ENCODE measurements at places on chromosomes 7 and 10.
A peak's percentile ranks its signal among the peaks of the same experiment; 100 is the strongest.

- DNase-seq = peak; percentile 67
Observed at GRCh38 chr7:50208378-50208982, 96.0 kb upstream of the IKZF1 start.

GRCh38 chr10:102322914-102323313, 72.6 kb upstream of the NFKB2 start:
- peak; percentile 70 for DNase-seq

DNA sequence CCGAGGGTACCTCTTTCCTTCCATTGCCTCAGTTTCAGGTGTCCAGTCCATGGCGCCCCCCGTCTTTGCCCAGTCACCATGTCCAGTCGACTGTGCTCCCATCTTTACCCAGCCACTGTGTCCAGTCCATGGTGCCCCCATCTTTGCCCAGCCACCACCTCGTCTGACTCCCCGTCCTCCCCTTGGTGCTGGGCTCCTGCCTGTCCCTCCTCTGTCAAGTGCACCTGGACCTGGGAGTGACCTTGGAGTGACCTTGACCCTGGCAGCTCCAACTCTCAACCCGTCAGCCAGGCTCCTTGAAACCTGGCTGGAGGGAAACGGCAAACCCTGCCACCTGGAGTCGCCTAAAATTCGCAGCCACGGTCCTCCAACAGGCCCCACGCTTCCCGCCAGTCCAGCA, 180.2 kb downstream of the ADARB2 start:
- no peak for DNase-seq

- peak; percentile 67 for DNase-seq
Observed at GRCh38 chr7:69803699-69804516, 205.6 kb downstream of the AUTS2 start.

DNA sequence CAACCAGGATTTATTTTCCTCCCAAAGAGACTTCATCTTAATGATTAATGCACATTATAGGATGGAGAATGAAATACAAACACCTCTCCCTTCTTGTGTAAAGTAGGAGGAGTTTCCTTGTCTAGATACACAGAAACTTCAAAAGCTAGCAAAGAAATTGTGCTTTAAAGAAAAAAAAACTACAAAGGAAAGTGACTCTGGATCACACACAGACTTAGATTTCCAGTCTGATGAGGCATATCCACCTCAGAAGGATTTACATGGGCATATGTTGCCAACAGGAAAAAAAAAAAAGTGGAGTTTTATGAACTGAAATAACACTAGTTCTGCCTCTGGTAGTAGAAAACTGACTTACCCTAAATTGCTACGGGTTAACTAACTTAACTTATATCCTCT, 449.6 kb downstream of the KCNMA1 start:
- DNase-seq = no peak

DNA sequence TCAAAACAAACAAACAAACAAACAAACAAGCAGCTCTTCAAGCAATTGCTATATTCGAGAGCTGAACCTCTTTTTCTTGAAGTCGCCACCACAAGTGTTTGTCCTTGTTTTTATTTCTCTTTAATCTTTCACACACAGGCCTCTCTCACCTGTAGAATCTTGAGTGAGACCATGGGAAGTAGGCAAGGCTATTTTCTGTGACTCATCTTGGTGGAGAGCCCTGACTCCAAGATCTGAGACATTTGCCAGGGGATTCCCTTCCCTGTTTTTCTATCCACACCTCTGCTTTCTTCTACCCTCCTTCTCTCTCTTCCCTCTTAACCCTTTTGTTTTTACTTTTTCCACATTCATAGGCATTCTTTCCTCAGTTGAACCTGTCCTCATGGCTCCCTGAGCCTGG, 8.0 kb upstream of the TAS2R60 start:
- DNase-seq = no peak

- no peak for DNase-seq
Observed at GRCh38 chr7:108142180-108142579, 12.0 kb upstream of the LAMB4 start.

- no peak for DNase-seq
Observed at GRCh38 chr10:52297747-52298146, 16.3 kb upstream of the DKK1 start.

- no peak for DNase-seq
Observed at GRCh38 chr10:132927824-132928223, 14.5 kb downstream of the CFAP46 start.

GRCh38 chr10:43225787-43226153, 41.1 kb downstream of the RASGEF1A start:
- DNase-seq = peak; percentile 28

- no peak for DNase-seq
Observed at GRCh38 chr7:138569418-138569817, 109.4 kb downstream of the TRIM24 start.

DNA sequence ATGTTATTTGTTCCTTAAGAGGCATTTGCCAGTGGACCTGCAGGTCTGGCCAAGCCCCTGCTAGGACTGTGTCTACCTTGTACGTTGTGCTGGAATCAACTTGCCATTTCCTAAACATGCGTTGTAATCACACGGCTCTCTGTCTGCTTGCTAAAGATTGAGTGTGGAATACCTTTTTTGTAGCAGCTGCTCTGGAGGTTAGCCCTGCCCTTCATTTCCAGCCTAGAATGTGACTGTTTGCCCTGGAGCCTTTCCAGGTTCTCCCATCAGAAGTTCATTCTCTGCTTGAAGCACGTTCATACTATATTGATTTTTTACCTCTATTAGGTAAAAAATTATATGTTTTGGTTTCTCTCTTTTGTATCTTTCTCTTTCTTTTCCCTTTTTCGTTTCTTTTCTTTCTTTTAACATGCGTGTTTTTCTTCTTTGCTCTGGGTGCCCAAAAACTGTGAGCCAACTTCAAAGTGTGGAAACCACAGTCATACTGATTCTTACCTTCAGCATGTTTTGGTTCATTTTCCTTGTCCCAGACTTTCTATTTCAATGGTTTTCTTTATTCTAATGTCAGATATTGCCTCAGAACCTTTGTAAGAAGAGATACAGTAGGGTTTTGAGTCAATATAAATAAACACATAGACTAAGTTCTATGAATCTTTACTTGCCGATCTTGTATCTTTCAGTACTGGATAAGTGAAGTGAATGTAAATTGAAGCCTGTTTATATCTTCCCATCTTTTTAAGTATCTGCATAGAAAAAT, 111.9 kb upstream of the RPA3 start:
- DNase-seq = peak; percentile 44

DNA sequence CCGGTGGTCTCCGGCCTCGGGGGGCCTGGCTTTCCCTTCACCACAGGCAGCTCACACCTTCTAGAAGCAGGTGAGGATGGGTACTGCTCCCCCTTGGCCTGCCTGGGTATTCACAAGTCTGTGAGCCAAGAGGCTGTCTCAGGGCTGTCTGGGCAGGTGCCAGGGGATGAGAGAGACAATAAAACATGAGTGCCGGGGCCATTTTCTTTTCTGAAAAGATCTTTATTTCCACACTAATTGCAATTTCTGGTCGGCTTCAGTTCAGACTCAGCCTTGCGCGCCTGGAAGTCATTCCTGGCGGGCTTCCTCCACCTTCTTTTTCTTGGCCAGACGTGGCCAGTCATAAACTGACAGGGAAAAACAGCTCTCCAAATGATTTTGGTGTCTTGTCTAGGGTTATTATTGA, 171.2 kb downstream of the ARHGAP12 start:
- DNase-seq = no peak

- no peak for DNase-seq
Observed at GRCh38 chr10:118239236-118239630, 102.9 kb downstream of the FAM204A start.

DNA sequence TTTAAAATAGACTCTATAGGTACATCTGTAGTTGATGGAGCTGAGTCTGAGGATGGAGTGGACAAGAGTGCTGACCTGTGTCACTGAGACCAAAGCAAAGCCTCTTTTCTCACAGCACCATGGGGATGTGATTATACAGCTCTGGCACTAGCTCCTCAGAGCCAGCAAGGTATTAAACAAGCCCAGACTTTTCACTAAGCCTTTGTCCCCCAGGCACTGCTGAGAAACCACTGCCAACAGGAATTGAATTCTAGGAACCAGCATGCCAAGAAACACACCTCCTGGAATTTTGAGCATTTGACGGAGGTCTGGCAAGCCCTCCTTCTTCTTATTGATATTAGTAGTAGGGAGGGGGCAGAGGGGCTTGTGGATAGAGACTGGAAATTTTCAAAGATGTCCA, 147.0 kb downstream of the C1GALT1 start:
- DNase-seq = no peak

GRCh38 chr7:89837515-89837914, 316.8 kb upstream of the STEAP1 start:
- no peak for DNase-seq

- no peak for DNase-seq
Observed at GRCh38 chr7:157479326-157479725, 142.5 kb downstream of the DNAJB6 start.

DNA sequence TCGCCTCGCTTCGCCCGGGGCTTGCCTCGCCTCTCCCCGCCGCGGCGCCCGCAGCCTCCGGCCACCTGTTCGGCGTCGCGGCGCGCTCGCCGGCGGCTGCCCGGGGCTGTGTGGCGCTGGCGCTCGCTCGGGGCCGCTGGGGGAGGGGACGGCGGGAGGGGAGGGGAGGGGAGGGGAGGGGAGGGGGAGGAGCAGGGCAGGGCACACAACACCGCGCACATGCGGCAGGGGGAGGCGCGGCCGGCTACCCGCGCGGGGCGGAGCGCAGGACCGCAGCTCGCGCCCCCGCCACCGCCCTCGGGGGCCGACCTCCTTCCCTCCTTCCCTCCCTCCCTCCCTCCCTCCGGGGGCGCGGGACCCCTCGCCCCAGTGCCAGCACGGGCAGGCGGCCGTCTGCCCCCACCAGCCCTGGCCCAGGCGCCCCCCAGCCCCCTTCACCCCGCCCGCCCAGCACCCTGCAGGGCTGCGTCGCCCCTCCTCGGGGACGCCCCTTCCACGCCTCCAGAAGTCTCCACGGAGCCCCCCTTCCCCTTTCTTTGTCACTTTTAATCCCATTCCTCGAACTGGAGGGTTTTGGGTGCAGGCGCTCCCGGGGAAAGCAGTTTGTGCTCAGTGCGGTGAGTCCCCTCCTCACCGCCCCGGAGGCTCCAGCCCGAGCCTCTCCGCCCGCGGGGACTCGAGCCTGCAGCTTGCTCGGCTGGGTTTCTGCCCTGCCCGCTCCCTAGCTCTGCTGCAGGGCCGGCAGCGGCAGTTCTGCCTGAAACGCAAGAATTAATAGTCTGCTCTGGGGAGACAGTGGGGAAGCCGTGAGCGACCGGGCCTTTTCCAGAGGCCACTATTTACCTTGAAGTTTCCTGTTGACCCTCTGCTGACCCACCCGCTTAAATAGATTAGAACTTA, at the start of gene PARD3:
TSS of gene PARD3 (minus strand) at position 112 of the 900 bp plus-strand sequence. CDS start 301 bp downstream, outside the sequence.
- DNase-seq = peak; percentile 25

DNA sequence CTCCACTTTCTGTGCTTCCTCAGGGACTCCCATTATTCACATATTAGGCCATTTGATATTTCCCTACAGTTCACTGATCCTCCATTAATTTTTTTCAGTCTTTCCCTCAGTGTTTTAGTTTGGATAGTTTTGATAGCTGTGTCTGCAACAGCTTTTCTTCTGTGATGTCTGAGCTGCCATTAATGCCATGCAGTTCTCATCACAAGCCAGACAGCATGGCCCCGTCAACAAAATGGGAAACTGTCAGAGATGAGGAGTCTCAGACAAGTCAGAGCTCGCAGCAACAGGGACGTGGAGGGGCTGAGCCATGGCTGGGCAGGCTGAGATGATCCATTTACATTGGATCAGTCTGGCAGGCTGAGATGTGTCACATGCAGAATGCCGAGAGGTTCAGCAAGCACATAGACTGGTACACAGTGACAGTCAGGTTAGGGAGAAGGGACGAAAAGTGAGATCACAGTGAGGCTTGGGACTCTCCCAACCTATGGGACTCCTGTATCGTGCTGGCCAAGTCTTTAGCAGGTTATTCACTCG, 65.4 kb downstream of the NPS start:
- no peak for DNase-seq

- DNase-seq = no peak
Observed at GRCh38 chr10:114306116-114306973, 67.3 kb downstream of the VWA2 start.

GRCh38 chr7:1567896-1568510, 1.8 kb downstream of the PSMG3 start:
- no peak for DNase-seq

GRCh38 chr10:35194906-35195305, 68.3 kb downstream of the CREM start:
- DNase-seq = peak; percentile 55

GRCh38 chr10:43110338-43111071, 27.7 kb upstream of the CSGALNACT2 start:
- peak; percentile 20 for DNase-seq

DNA sequence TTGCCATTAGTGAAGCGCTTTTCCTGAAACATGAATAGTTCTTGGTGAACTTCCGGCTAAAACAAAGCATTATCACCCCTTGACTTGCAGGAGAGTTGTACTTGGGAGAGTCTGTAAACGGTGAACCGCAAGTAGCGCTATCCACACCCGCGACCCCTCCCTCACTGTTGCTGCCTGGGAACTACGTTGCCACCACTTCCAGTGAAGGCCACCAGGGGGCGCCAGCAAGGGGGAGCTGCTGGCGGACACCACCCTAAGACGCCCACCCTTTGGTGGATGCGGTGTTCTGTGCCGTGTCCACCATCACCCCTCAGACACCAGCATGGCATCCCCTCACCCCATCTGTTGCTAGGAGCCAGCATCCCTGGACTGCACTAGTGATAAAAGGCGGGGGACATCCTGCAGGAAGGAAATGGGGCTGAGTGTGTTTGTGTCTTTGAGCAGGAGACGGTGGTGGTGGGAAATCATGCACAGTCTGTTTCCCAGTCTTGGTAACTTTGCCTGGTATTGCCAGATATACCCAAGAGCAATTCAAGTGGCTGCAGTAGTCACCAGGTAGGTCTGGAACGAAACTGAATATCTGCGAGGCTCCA, 298.2 kb downstream of the FRMD4A start:
- peak; percentile 52 for DNase-seq

DNA sequence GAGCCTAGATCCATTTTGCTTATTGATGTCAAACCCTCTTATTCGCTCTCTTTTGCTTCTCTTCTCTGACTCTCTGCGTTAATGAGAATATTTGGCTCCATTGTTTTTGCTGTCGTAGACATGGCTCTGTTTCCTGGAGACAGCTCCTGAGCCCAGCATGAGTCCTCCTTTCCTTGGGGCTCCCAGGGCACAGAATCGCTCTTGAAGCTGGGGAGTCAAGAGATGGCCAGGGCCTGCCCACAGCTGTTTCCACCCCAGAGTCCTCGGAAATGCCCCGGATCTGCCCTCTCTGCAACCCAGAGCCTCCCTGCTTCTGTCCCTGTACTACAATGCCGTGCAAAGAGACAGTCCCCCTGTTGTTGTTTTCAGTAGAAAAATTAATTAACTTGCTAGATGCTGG, 566.7 kb upstream of the FOXK1 start:
- DNase-seq = no peak

Data from activated CD4-positive, alpha-beta T cell treated with anti-CD3 and anti-CD28 coated beads, Interleukin-2, Interleukin-6, amounts not matched to agents 100 ng/mL and 50 ng/mL, durations not matched to agents 16 hours and 8 hours (primary cell).